ENCODE measurements at places on chromosomes 11 and 22.
A peak's percentile ranks its signal among the peaks of the same experiment; 100 is the strongest.

- H3K4me1 ChIP-seq: no peaks in the 10 kb centered on the region
- H3K36me3 ChIP-seq: no peaks in the 10 kb centered on the region
- H3K4me3 ChIP-seq: no peak overlapping the region
- no peak for DNase-seq
- H3K27me3 ChIP-seq: no peaks in the 10 kb centered on the region
Measured at GRCh38 chr11:129598378-129598777, 217.3 kb upstream of the TMEM45B start.

DNA sequence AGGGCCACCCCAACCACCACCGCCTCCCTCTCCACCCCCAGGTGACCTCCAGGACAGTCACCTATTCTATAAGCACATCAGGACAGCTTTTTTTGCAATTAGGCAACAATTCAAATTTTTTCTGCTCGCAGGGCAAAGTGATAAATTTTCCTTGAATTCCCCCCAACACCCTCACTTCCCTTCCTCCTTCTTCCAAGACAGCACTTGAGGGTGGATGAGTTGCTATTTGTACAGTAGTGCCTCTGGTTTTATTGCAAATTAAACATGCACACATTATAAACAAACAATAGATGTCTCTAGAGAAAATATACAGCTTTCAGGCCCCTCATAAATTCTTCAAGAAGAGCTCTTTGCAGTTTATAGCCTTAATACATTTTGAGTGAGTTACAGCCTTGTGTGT lies 80.9 kb upstream of the USP47 start:
- peaks cover 36% of the 10 kb centered on the region for H3K27me3 ChIP-seq
- no peak overlapping the region for H3K27ac ChIP-seq
- H3K4me3 ChIP-seq: no peak overlapping the region

GRCh38 chr11:92623055-92623454 lies 346.4 kb upstream of the MTNR1B start:
- no peaks in the 10 kb centered on the region for H3K4me1 ChIP-seq
- no peak for DNase-seq
- no peaks in the 10 kb centered on the region for H3K36me3 ChIP-seq
- no peak overlapping the region for H3K27ac ChIP-seq
- no peak overlapping the region for H3K4me3 ChIP-seq
- no peaks in the 10 kb centered on the region for H3K27me3 ChIP-seq

DNA sequence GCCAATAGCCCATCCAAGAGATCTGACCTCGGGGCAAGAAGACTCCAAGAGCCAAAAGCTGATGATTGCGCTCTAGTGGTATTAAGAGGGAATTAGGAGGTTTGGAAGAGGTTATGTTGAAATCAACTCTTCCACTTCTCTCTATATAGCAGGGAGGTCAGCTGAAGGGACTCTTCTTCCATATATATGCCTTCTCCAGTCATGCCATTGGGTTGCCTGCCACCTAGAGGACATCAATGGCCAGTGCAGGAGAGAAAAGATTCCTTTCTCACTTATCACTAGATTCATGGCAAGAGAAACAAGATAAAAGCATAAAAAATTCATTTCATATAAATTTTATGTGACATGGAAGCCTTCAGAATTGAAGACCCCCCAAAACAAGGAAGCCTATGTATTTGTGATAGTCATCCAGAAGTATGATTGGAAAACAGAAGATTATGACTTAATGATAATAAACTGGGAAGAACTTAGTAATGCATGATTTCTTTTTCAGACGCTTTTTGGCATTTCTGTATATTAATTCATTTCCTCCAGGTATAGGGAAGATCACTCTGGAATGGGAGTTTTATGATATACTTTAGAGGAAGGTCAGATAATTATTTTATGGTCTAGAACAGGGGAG lies 435.1 kb upstream of the DDI1 start:
- no peaks in the 10 kb centered on the region for H3K36me3 ChIP-seq
- H3K4me3 ChIP-seq: no peak overlapping the region
- H3K4me1 ChIP-seq: no peaks in the 10 kb centered on the region

DNA sequence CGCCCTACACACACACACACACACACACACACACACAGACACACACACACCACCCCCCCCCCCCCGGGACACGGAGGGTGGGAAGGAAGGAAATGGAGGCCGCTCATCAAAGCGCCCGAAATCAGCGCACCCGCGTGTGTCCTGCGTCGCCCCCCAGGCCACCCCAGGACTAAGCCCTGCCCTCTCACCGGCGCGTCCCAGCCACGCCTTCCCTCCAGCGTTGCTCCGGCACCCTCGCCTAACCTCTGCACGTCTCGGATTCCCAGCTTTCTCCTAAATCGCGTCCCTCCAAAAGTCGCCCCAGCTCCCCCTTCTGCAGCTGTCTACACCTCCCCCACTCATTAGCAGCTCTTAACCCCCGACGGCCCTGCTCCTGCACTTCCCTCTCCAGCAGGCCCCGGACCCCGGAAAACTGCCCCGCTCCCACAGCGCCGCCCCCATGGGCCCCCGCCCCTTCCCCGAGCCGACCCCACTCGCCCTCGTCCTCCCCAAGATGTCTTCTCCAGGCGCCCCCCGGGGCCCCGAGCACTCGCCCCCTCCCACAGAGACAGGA lies 557 bp downstream of the PACSIN2 start:
- DNase-seq: no peak
- peak overlapping the region; percentile 63 for H3K4me3 ChIP-seq
- peaks cover 19% of the 10 kb centered on the region for H3K4me1 ChIP-seq
- H3K36me3 ChIP-seq: no peaks in the 10 kb centered on the region
- peak overlapping the region; percentile 12 for H3K27ac ChIP-seq

DNA sequence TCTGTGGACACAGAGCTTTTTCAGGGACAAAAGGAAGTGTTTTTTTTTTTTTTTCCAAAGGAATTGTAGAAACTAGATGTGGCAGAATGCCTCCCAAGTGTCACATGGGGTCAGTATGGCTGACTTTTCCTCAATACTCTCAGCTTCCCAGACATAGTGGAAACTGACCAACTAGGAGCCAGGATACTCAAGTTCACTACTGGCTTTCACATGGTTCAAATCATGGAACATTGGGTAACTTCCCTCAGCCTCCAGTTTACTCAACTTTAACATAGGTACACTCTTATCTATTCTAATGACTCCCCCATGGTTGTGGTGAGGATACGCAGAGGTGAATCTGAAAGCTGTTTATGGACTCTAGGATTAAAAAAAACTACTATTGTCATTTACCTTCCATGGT lies 1.4 kb downstream of the SLC5A1 start:
- H3K27me3 ChIP-seq: peaks cover 2% of the 10 kb centered on the region
- DNase-seq: no peak
- peaks cover 22% of the 10 kb centered on the region for H3K4me1 ChIP-seq
- H3K27ac ChIP-seq: peak overlapping the region; percentile 76
- H3K4me3 ChIP-seq: peak overlapping the region; percentile 56
- H3K36me3 ChIP-seq: peaks cover 4% of the 10 kb centered on the region

DNA sequence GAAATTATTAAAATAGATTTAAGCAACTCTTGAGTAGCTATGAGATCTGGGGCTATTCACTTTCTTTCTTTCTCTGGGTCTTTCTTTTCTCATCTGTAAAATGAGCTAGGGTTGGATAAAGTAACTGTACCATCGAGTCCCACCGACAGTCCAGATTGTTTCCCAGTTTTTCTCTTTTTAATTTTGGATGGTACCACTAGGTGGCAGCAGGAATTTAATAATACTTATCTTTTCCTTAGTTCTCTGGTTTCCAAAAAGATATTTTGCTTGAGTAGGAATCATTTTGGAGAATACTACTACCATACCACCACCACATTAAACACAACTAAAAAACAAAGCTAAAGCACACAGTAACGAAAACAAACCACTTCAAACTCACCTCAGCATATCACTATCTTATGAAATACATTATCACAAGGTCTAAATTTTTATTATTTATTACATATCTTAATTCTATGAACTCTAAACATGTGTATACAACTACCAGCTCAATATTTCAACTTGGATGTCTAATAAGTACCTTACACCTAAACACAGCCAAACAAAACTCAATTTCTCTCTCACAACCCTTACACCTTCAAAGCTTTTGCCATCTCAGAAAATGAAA lies 584.0 kb downstream of the KCNA4 start:
- no peaks in the 10 kb centered on the region for H3K36me3 ChIP-seq
- no peak for DNase-seq
- no peaks in the 10 kb centered on the region for H3K4me1 ChIP-seq
- no peak overlapping the region for H3K27ac ChIP-seq

DNA sequence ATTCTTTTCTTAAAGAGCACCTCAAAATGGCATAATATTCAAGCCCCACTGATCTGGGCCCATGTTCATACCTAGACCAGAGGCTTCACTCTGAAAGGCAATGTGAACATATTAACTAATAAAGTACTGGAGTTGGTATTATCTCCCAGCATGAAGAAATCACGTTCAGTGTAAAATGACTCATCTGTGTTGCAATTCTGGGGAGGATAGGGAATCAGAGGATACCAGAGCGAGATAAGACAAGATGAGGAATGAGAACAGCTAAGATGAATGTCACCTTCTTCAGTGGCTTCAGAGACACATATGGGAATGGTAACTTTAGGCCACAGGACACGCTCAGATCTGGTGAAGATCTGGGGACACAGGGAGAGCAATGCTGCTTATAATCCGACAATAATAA lies 121.1 kb downstream of the NTM start:
- no peaks in the 10 kb centered on the region for H3K36me3 ChIP-seq
- H3K4me1 ChIP-seq: no peaks in the 10 kb centered on the region
- no peak overlapping the region for H3K27ac ChIP-seq
- H3K4me3 ChIP-seq: no peak overlapping the region
- no peak for DNase-seq

- no peak for DNase-seq
- H3K27me3 ChIP-seq: no peaks in the 10 kb centered on the region
- no peak overlapping the region for H3K27ac ChIP-seq
- no peak overlapping the region for H3K4me3 ChIP-seq
- H3K36me3 ChIP-seq: no peaks in the 10 kb centered on the region
Measured at GRCh38 chr11:4065086-4065485, 29.5 kb upstream of the RRM1 start.

Data from large intestine (tissue), 12 donors.